Right lobe of liver (tissue), 6 donors: ENCODE measurements at places on chromosomes 6 and 20. TPM values are rescaled to one million over a fixed set of nuclear protein-coding genes. Genes with fewer than 3 reads are reported as not detected.
A peak's percentile ranks its signal among the peaks of the same experiment; 100 is the strongest.

GSTA1 gene
- total RNA-seq = 2,332 TPM

- no peaks in the 10 kb centered on the region for H3K27me3 ChIP-seq
- H3K4me1 ChIP-seq = no peaks in the 10 kb centered on the region
- H3K4me3 ChIP-seq = no peak overlapping the region
- H3K36me3 ChIP-seq = no peaks in the 10 kb centered on the region
Measured at GRCh38 chr20:61912665-61913422, 152.8 kb downstream of the TAF4 start.

DNA sequence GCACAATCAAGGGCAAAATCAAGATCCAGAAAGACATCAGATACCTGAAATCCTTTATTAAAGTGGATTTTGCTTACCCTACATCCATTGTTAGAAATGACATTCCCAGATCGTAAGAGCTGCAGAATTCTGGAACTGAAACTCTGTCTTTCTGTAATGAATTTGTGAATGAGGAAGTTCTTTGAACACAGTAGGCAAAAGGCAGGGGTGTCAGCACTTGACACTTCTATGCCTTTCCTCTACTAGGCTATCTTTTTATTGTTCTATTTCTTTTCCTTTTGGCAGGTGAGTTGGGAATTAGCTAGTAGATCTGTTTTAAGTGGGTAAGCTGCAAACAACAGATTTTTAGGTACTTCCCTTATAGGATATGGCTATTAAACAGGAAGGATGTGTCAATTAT is 126.3 kb downstream of the CARMIL1 start:
- no peaks in the 10 kb centered on the region for H3K4me1 ChIP-seq
- no peak for DNase-seq
- no peak overlapping the region for H3K4me3 ChIP-seq
- peak overlapping the region; percentile 1 for H3K27ac ChIP-seq
- no peaks in the 10 kb centered on the region for H3K27me3 ChIP-seq

- no peaks in the 10 kb centered on the region for H3K4me1 ChIP-seq
- H3K4me3 ChIP-seq = no peak overlapping the region
- H3K36me3 ChIP-seq = no peaks in the 10 kb centered on the region
- DNase-seq = no peak
Measured at GRCh38 chr6:96420294-96420693, 101.3 kb upstream of the UFL1 start.

GRCh38 chr6:17032590-17032987 is 69.3 kb upstream of the STMND1 start:
- H3K27me3 ChIP-seq = no peaks in the 10 kb centered on the region
- no peak overlapping the region for H3K4me3 ChIP-seq
- H3K4me1 ChIP-seq = no peaks in the 10 kb centered on the region

MYBL2 gene
- total RNA-seq = 0.44 TPM

PTCHD4 gene
- total RNA-seq = 0.18 TPM

DNA sequence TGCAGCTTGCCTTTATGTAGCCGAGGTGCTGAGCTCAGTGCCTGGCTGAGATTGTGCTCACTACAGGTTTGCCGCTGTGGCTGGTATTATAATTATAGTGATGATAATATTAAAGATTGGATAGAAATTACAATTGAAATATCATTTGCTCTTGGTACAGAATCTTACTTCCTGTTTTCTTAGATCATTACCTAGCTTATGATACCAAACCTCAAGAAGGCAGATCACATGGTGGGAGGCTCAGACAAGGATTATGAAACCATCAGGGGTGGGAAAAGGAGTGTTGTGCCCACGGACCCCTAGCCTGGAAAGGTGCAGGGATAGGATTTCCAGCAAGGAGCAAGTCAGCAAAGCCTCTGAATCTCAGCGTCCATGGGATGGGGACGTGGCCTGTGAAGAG is 70.6 kb downstream of the IGF2R start:
- H3K4me1 ChIP-seq = peaks cover 37% of the 10 kb centered on the region
- H3K36me3 ChIP-seq = peaks cover 53% of the 10 kb centered on the region
- DNase-seq = no peak
- no peak overlapping the region for H3K4me3 ChIP-seq

DNA sequence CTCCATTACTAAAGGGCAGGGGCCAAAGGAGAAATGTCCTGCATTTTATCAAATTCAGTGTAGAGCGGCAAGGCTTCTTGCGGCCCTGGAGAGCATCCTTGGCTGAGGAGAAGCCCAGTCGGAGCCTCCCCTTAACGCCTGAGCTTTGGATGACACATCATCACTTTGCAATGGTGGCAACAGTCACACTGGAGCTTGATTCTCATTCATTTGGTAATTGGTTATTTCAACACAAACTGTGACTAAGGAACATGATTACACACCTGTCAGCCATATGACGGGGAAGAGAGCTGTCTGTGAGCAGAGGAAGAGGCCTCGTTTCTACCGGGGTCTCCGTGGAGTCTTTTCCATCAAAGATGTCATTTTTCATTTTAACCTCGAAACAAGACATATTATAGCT is 81.4 kb downstream of the SOBP start:
- no peaks in the 10 kb centered on the region for H3K4me1 ChIP-seq
- no peaks in the 10 kb centered on the region for H3K36me3 ChIP-seq
- H3K4me3 ChIP-seq = no peak overlapping the region
- DNase-seq = no peak

CNR1 gene
- total RNA-seq = not detected

DNA sequence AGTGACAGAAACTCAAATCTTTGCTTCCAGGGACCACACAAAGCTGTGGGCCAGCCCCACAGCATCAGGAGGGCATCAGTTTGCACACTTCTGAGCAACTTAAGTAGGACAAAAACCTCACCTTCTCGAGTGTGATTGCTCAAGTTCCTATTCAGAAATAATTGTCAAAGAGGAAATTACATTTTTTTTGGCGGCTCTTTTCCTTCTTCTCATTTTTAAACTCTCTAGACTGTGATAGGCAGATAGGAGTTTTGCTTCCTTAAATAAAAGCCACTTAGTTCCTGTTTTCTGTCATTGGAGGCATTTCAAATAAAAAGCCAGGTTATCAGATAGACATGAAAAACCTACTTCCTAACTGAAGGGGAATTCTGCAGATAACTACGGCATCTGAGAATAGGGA is 11.2 kb upstream of the TAGAP start:
- no peak for DNase-seq
- H3K36me3 ChIP-seq = no peaks in the 10 kb centered on the region
- no peaks in the 10 kb centered on the region for H3K4me1 ChIP-seq
- H3K27me3 ChIP-seq = no peaks in the 10 kb centered on the region
- no peak overlapping the region for H3K4me3 ChIP-seq

DNA sequence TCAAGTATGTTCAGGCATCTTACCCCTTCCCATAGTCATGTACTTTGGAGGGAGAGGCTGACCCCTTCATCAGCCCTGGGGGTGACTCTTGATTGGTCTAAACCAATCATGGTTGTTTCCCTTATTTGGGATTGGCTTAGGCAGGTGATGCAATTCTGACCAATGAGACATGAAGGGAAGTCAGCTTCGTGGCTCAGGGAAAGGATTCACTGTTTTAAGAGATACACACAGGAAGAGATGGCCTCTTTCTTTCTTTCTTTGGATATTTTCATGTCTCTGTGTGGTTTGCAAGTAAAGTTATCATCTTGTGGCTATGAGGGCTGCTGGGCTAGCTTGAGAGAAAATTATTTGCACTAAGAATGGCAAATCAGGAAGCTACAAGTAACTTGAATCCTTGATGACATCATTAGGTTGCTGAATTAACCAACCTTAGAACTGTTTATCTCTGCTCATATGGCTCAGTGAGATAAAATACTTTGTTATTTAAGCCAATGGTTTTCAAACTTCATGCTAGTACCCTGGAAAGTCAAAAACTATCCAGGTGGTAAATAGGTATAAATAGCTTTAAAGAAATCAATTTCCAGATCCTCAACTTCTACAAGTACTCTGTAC is 144.2 kb upstream of the CENPW start:
- no peak overlapping the region for H3K4me3 ChIP-seq
- H3K27me3 ChIP-seq = no peaks in the 10 kb centered on the region
- H3K27ac ChIP-seq = no peak overlapping the region

DNA sequence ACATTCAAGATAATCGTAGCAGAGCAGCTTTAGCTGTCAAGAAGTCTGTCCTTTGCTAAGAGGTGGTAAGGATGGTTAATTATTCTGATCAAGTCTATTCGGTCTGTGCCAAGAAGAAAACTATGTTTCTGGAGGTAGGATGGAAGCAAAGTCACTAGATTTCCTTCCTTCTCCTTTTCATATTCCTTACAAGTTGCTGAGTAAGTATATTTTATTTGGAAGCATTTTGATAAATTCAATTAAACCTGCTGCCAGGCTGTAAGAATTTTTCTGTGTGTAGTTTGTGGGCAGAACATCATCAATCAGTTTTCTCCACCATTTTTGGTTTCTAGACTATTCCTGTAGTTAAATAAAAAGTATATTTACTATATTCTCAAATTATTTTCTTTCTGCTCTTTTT is 311.3 kb downstream of the PRKN start:
- H3K4me3 ChIP-seq = no peak overlapping the region
- DNase-seq = no peak
- no peaks in the 10 kb centered on the region for H3K27me3 ChIP-seq
- H3K27ac ChIP-seq = no peak overlapping the region

ELOVL4 gene
- 0.07 TPM for total RNA-seq

GRCh38 chr20:48679599-48679998 is 148.2 kb downstream of the PREX1 start:
- no peaks in the 10 kb centered on the region for H3K27me3 ChIP-seq
- H3K27ac ChIP-seq = no peak overlapping the region
- H3K4me1 ChIP-seq = no peaks in the 10 kb centered on the region
- no peaks in the 10 kb centered on the region for H3K36me3 ChIP-seq
- DNase-seq = no peak

GRCh38 chr6:136822046-136822375 is 381 bp upstream of the PEX7 start:
- no peak for DNase-seq
- no peak overlapping the region for H3K27ac ChIP-seq
- no peaks in the 10 kb centered on the region for H3K36me3 ChIP-seq
- H3K27me3 ChIP-seq = no peaks in the 10 kb centered on the region
- H3K4me3 ChIP-seq = peak overlapping the region; percentile 84

- H3K4me3 ChIP-seq = no peak overlapping the region
- no peak overlapping the region for H3K27ac ChIP-seq
- no peak for DNase-seq
- no peaks in the 10 kb centered on the region for H3K27me3 ChIP-seq
- H3K36me3 ChIP-seq = no peaks in the 10 kb centered on the region
- no peaks in the 10 kb centered on the region for H3K4me1 ChIP-seq
Measured at GRCh38 chr20:48329031-48329615, 498.7 kb downstream of the PREX1 start.

DNA sequence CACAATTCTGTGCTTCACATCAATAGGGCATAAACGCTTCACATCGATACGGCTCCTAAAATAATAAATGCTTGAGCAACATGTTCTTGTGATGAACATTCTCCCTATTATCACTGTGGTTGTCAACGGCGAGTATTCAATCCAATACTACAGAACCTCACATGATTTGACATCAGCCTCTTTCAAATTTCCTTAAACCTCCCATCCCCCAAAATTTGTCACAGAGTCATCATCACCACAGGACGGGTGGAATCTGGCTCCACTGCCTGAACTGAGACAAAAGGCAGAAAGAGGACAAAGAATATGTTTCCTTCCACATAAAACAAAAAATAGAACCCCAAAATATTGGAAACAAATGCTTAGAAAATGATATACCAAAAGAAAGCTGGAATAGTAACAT is 7.3 kb downstream of the THEMIS start:
- no peaks in the 10 kb centered on the region for H3K36me3 ChIP-seq
- no peak overlapping the region for H3K27ac ChIP-seq
- no peaks in the 10 kb centered on the region for H3K4me1 ChIP-seq
- no peak for DNase-seq

DNA sequence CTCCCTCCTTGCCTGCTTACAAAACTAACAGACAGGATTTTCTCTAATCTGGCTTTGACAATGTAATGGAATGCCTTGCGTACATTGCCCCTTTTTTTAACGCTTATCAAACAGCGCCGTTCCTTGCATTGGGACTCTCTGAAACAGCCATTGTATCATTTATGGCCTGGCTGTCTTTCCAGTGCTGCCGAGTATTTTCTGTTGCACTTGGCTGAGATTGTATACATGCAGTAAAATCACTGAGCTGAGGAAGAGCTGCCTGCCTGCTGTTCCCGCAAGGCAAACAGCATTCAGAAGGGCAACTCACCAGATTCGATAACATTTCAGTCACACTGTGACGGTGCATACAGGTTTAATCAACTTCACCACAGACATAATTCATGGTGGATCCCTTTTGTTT is 106.0 kb downstream of the SH3BGRL2 start:
- H3K4me3 ChIP-seq = no peak overlapping the region
- no peaks in the 10 kb centered on the region for H3K36me3 ChIP-seq
- DNase-seq = no peak
- no peaks in the 10 kb centered on the region for H3K27me3 ChIP-seq
- H3K4me1 ChIP-seq = no peaks in the 10 kb centered on the region
- H3K27ac ChIP-seq = no peak overlapping the region

CHRNA4 gene
- 165 TPM for total RNA-seq

DNA sequence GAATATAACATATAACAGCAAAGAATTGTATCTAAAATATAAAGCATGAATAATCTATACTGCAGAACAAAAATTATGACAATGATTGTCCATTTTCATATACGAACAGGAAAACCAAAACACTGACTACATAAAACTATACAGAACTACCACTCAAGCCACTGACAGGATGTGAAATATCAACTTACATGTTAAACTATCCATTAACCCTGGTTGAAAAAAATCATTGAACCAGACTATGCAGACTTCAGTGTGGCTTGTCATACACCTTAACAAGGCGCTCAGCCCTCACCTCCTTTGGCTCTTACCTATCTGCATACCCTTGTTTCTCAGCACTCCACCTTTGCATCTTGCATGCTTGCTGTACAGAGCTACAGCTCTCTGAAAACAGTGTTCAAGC is 34.9 kb downstream of the ASCC3 start:
- DNase-seq = no peak
- H3K4me3 ChIP-seq = no peak overlapping the region
- no peak overlapping the region for H3K27ac ChIP-seq
- H3K27me3 ChIP-seq = no peaks in the 10 kb centered on the region
- H3K36me3 ChIP-seq = peaks cover 2% of the 10 kb centered on the region
- H3K4me1 ChIP-seq = no peaks in the 10 kb centered on the region

GRCh38 chr6:71393471-71393870 is 104.9 kb downstream of the OGFRL1 start:
- peak overlapping the region; percentile 3 for H3K27ac ChIP-seq
- no peaks in the 10 kb centered on the region for H3K36me3 ChIP-seq
- H3K4me1 ChIP-seq = peaks cover 38% of the 10 kb centered on the region
- no peaks in the 10 kb centered on the region for H3K27me3 ChIP-seq

DNA sequence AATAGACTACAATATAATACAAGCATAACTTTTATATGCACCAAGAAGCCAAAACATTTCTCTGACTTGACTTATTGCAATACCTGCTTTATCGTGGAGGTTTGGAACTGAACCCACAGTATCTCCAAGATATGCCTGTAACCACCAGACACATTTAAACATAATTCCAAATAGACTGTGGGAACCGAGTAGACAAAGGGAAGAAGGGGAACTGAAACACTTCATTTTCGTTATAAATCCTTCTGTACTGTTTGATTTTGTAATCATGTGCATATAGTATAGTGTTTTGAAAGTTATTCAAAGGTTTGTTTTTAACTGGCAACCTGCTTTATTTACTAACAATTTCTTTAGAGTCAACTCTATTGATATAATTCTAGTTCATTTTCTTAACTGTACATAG is 154.9 kb upstream of the BEND6 start:
- no peaks in the 10 kb centered on the region for H3K4me1 ChIP-seq
- no peaks in the 10 kb centered on the region for H3K27me3 ChIP-seq
- no peak overlapping the region for H3K27ac ChIP-seq

UNC5CL gene
- total RNA-seq = 23.0 TPM

CTAGE9 gene
- total RNA-seq = not detected
